ENCODE measurements at places on chromosomes 6 and 20. TPM values are rescaled to one million over a fixed set of nuclear protein-coding genes. Genes with fewer than 3 reads are reported as not detected.

DNA sequence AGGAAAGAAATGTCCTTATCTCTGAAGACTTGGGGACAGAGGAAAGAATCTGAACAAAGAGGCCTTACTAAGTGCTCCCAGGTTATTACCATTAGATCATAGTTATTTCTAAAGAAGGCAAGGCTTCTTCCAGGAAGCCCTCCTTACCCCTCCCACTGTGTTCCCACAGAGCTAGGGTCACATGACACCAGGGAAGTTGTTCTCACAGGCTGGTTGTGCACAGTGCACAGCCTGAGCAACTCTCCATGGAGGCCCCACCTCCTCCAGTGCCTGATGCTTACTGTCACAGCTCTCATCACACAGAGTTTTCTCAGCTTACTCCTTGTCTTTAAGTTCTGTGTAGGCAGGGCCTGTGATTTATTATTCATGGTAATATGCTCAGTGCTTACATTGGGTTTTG is 68.9 kb upstream of the SCGN start:
- no peak overlapping the region for H3K27ac ChIP-seq
- H3K36me3 ChIP-seq, result no peaks in the 10 kb centered on the region
- no peak overlapping the region for H3K4me3 ChIP-seq
- H3K4me1 ChIP-seq, result no peaks in the 10 kb centered on the region

- no peak for DNase-seq
- H3K4me1 ChIP-seq, result peaks cover 45% of the 10 kb centered on the region
- H3K4me3 ChIP-seq, result no peak overlapping the region
Observed at GRCh38 chr20:8664778-8665177, 404.1 kb upstream of the PLCB4 start.

- no peaks in the 10 kb centered on the region for H3K4me1 ChIP-seq
- H3K36me3 ChIP-seq, result no peaks in the 10 kb centered on the region
- DNase-seq, result no peak
Observed at GRCh38 chr20:951384-952169, 35.4 kb upstream of the ANGPT4 start.

DNA sequence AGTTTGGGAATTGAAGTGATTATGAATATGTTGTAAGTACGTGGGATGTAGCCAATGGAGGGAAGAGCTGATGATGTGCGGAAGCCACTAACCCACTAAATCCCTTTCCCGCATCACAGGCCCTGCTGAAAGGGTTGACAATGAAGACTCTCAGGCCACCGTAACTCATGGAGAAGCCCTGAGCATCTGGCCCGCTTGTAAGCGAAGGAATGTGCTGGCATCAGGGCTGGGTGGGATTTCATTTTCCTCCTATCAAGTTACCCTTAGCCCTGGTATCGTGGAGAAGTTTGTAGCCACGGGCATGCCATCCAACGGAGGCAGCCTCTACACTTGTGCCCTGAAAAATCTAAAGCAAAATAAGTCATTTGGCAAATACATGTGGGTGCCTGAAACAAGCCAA is 355.0 kb downstream of the CDH26 start:
- DNase-seq, result no peak
- peaks cover 11% of the 10 kb centered on the region for H3K27me3 ChIP-seq
- H3K36me3 ChIP-seq, result no peaks in the 10 kb centered on the region
- H3K4me3 ChIP-seq, result no peak overlapping the region

CAP2 gene
- total RNA-seq, result 149 TPM

CCN6 gene
- not detected for total RNA-seq
